ENCODE measurements at places on chromosomes 5 and 9.

GRCh38 chr9:121556580-121556979, 56.9 kb upstream of the GGTA1 start:
- DNase-seq: no peak

GRCh38 chr5:126023994-126024441, 399.2 kb upstream of the GRAMD2B start:
- no peak for DNase-seq

GRCh38 chr9:121670431-121670830, 19.0 kb downstream of the DAB2IP start:
- no peak for DNase-seq

DNA sequence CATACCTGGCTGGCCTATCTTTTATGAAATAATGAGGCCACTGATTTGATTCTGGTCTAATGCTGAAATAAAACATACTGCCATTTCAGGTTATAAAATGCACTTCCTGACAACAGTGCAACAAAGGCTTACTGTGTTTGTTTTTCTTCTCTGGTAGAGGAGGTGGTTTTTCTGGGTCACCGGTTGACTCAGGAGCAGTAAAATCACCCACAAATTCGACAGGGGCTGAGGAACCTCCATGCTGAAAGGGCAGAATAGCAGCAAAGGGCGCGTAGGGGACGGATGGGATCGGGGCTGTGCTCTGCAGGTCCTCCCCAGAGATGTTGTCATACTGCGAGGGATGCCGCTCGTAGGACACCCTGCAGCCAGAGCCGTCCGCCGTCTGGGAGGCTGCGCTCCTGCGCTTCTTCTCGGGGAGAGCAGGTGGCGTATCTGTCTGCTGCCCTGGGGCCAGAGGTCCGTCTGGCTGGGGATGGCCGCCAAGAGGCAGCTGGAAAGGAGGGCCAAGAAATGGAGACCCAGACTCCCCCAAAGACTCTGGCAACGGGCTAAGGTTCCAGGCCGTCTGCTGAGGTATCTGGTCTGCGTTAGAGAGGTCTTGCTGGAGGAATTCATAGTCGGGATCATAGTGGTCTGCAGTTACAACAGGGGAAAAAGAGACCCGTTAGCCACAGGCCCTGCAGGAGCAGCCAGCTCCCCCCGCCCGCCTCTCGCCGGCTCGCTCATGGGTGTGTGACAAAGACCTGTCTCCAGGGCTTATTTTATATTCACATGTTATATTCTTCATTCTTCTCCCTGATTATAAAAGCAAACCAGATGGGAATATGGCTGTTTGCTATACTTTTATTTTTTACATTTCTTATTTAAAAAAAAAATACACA, 80.7 kb downstream of the PRRT1B start:
- no peak for DNase-seq

DNA sequence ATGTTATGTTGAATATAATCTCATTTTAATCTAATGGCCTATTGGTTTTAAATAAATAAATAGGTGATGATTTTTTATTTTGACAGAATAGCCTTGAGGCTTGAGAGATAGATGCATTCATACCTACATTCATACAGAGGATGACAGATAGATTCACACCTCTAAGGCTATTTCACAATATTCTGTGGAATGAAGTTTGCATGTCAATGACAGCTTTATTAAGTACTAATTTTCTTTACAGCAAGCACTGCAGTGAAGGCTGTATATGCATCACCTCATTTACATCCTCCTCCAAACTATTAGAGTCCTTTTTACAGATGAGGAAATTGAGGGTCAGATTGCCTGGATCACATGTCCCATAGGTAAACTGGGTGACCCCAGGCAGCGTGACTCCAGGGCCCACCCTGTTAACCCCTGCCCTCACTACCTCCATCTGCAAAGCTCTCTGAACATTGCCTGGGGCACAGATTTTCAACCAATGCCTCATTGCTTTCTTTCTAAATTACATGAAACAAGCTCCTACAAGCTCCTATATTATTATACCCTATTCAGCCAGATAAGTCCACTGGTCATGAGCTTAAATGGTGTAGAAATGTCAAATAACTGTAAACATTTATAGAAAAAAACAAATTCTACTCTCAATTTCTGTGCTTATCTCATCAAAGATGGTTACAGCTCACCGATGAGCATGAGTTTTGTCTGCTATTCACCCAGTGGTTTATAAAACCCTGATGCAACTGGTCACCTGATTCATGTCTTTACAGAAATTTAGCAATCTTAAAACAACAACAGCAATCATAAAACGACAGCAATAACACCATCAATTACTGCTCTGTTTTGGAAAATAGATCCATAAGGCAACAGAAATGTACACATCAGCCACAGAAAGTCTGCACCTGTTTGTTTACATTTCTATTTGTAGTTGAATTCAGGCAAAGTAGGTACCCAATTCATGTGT, 338.0 kb downstream of the NSG2 start:
- no peak for DNase-seq

- no peak for DNase-seq
Observed at GRCh38 chr9:79581388-79581787, 9.6 kb downstream of the TLE4 start.

- no peak for DNase-seq
Observed at GRCh38 chr9:17863213-17863883, 284.5 kb downstream of the SH3GL2 start.

All from activated CD8-positive, alpha-beta T cell treated with anti-CD3 and anti-CD28 coated beads, Interleukin-2, amount 10 ng/mL, durations not matched to agents 7 days and 5 days (primary cell).